NCI-H2227 treated with DMSO at 0.1 percent for 48 hours (cell line): ENCODE measurements at places on chromosomes 11 and 22.

GRCh38 chr11:65479184-65480145, 19.4 kb upstream of the MALAT1 start:
- DNase-seq, result no peak

- DNase-seq, result no peak
These were observed 14.0 kb upstream of the POU2AF1 start for GRCh38 chr11:111393096-111393495.

DNA sequence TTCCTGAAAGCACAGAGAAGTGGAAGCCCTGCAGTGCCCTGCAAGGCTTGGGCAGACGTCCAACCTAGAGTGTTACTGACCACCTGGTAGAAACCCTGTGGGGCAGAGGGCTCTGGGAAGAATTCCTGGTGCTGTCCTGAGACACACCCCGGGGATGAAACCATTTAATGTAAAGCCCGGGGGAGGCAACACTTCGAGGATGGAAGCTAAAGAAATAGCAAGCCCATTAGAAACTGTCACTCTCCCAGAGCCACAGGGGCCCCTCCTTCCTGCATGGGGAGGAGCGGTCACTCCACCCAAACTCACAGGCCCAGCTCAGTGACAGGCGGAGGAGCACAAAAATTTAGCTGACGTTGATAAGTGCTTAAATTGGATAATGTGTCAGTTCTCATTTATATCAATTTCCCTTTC, 57.6 kb downstream of the NRXN2 start:
- no peak for DNase-seq

DNA sequence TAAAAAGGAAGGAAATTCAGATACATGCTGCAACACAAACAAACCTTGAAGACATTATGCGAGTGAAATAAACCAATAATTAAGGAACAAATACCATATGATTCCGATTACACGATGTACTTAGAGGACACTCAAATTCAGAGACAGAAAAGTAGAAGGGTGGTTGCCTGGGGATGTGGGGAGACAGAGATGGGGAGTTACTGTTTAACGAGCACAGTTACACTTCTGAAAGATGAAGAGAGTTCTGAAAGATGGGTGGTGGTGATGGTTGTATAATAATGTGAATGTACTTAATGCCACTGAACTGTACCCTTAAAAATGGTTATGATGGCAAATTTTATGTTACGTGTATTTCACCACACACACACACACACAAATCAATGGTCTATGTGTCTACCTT, 14.7 kb downstream of the ZBTB44 start:
- no peak for DNase-seq

- DNase-seq, result no peak
These were observed 121.2 kb upstream of the TIMP3 start for GRCh38 chr22:32680277-32680676.

GRCh38 chr22:32699686-32700085, 101.8 kb upstream of the TIMP3 start:
- DNase-seq, result no peak

DNA sequence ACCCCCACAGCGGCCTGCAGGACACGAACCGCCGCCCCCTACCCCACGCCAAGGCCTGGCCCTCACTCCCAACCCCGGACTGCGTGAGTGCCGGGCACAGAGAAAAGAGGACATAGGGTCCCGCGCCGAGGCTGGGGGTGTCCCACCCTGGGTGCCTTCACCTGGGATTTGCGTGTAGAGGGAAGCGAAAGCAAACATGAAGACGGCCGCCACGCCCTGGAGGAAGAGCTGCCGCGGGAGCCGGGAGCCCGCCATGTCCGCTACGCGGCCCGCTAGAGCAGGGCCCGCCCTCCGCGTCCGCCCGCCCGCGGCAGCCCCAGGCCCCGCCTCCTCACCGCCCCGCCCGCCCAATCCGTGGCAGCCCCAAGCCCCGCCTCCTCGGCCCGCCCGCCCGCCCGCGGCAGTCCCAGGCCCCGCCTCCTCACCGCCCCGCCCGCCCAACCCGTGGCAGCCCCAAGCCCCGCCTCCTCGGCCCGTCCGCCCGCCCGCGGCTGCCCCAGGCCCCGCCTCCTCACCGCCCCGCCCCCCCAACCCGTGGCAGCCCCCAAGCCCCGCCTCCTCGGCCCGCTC, at the start of gene LMF2:
Gene LMF2, minus strand, starts transcription at position 282 of the 570 bp plus-strand sequence. Its CDS starts 27 bp downstream, at position 255.
- peak; percentile 91 for DNase-seq

DNA sequence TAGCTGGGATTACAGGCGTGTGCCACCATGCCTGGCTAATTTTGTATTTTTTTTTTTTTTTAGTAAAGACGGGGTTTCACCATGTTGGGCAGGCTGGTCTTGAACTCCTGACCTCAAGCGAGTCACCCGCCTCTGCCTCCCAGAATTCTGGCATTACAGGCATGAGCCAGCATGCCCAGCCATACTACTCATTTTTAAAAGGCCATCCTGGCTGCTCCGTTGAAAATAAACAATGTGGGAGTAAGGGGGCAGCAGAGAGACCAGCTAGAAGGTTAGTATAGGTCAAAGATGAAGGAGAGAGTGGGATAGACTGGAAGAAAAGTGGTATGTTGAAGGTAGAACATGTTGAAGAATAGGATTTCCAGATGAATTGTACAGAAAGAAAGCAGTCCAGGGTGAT, 17.6 kb upstream of the LIN7C start:
- DNase-seq, result no peak

DNA sequence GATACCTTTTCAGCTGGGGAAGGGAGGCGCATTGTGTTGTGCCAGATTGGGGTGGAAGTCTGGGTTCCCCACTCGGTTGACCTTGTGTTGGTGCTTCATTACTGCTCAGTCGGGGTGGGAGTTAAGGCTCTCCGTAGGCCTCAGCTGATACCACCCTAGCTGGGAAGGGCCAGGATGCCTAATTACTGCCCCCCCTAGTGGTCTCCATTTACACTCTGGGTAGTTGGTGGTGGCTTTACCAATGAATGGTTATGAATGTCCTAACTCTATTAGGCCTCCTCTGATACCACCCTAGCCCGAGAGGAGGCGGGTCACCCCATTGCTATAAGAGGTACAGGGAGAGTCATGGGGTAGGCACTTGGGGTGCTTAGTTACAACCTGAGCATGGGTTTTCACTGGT, 27.5 kb upstream of the HIKESHI start:
- no peak for DNase-seq

DNA sequence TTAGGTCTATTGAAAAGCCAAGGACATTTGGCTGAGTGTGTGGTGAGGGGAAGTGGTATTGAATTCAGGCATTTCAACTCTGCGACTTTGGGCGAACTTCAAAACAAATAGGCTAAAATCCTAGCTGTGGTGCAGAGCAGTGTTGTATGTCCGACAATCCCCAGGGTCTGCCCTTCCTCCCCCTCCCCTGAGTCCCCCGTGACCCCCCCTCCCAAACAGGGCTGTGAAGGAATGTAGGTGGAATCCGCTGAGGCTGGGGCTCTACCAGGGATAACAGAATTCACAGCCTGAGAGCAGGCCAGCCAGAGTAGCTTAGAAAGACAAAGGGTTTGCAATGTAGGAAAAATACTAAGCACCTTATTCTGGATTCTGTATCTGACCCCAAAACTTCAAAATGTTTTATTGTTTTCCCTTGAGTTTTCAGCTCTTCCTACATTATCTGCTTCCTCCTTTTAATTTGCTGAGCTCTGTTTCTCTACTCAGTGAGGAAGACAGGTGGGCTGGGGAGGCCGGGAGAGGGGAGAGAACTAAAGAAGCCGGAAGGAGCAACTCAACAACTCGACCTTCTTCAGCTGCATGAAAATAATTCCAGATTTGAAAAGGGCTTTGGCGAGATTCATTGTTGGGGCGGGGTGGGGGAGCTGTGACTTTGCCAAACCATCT, 315.2 kb downstream of the BLID start:
- no peak for DNase-seq

DNA sequence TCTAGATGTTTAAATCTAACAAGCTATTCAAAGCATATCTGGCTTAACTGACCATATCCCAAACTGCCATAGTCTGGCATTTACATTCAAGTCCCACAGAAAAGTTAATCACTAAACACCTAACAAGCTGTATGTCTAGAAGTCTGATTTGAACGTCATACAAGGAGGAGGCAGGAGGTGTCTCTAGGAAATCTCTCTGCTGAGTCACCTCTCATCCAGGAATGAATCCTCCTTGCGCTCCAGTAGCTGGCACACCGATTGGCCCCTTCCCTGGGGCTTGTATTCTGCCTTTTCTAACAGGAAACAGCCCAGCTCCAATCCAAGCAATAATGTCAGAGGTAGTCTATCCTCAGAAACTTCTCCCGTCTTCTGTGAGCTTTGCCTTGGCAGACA, 31.8 kb downstream of the FEZ1 start:
- no peak for DNase-seq

DNA sequence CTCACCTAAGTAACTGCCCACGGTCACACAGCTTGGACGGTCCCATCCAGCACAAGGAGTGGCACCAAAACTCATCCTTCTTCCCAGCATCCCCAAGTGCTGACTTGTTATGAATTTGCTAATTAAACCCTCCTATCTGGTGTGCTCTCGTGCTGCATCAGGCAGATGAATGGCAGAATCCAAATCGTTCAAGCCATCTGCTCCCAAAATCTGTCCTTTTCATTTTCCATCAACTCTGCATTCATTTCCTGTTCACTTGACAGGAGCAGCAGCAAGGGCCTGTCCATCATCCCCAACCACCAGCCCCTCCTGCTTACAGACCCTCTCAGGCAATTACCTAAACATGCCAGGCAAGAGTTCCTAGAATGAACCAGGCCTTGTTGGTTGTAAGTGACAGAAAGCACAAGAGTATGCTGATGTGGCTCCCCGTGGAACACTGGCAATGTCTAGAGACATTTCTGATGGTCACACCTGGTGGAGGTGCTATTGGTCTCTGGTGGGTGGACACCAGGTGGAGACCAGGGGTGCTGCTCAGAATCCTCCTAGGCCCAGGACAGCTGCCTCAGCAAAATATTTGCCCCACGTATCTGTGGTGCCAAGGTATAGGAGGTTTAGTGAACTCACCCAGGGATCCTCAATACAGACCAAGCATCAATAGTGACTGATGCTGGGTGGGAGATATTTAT, 832.5 kb downstream of the TBC1D22A start:
- no peak for DNase-seq

- no peak for DNase-seq
These were observed 27.3 kb upstream of the MUC5AC start for GRCh38 chr11:1130276-1131032.

DNA sequence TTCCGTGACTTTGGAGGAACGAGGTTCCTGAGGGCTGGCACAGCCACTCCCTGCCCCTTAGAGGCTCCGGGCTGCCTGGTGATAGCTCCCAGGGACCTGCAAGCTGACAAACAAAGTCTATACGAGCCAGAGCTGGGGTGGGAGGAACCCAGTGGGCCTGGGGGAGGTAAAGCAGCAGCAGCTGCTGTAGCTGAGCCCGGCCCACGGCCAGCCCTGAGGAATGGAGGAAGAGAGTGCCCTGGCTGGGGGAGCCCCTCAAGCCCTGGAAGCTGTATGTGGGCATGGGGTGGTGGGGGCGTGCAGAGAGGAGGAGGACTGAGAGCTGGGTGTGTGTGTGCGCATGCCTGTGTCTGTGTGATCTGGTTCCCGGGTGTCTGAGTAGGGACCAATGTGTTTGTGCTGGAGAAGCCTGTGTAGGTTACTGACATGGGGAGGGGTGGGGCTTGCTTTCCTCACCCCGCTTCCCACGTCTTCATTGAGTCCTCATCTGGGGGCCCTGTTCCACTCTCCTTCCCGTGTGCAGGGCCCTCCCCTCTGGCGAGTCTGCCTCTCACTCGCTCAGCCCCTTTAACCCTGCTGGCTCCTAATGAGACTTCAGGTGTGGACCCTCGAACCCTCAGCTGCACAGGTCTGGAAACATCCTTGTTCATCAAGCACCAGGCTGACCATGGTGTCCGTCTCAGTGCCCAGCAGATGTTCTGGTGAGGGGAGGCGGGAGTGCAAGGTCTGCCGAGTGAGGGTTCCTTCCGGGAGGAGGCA, 10.8 kb downstream of the ST3GAL4 start:
- no peak for DNase-seq

DNA sequence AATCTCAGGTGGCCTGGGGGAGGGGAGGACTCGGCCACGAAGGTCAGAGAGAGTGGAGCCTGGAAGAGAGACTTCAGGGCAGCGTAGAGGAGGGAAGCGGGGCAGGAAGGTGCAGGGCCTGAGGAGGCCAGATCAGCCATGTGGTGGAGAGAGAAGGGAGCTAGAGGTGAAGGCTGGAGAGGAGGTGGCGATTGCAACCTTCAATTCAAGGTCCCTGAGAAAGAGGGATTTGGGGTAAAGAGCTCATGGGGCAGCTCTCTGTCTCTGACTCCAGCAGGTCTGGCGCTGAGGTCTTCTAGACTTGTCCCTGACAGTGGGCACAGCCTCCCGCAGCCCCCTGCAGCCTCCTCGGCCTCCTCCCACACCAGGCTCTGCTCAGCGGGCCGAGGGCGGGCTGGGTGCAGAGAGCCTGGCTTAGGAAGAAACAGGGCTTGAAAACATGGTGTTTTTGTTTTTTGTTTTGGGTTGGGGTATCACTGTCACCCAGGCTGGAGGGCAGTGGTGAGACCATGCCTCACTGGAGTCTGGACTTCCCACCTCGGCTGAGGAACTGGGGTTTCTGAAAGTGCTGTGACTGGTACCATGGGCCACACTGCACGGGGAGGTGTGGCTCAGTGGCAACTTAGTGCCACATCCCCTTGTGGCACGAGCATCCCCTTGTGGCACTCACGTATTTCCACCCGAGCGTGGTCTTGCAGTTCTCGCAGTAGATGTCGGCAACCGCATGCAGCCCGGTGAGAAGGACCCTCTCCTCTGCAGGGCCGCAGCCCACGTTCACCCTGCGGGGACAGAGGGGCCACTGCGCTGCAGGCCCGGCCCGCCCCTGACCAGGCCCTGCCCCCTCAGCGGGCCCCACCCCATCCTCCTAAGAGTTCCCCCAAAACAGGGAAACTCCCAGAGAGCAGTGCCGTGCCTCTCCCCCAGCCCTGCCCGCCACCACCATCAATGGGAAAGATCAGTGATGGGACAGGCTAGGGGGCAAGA, 32.6 kb downstream of the YPEL1 start:
- DNase-seq, result no peak
